ENCODE measurements at places on chromosomes 1 and 21. TPM values are rescaled to one million over a fixed set of nuclear protein-coding genes. Genes with fewer than 3 reads are reported as not detected.

DNA sequence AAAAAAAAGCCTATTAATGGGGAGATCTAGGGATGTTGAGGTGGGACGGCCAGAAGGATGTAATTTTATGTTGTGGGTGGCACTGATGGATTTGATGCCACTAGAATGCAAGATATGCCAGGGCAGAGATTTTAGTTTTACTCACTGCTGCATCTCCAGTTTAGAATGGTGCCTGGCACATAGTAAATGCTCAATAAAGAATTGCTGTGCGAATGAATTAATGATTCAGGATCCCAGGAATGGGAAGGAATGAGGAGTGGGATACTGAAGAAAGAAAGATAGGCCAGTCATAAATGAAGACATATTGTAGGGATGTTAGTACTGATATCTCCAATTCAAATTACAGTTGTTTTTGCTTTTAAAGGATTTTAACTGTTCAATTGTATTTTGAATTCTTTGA, 72.6 kb downstream of the CAMTA1 start:
- DNase-seq = no peak

- DNase-seq = no peak
Observed at GRCh38 chr21:40254540-40255465, 387.6 kb downstream of the PCP4 start.

DNA sequence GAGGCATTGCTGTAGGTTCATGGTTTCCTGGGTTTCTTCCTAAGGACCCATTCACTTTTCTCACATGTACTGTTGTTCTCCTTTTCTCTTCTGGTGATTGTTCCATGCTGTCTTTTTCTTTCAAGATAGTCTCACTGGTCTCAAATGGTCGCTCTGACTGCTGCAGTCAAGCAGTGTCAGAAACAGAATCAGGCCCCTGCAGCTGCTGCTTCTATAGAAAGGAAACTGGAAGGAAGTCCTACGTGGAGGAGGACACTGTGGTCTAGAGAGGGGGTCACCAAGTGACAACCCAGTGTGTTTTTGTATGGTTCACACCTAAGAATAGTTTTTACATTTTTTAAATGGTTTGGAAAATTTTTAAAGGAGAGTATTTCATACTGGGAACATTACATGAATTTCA, 2.4 kb downstream of the NECAP2 start:
- no peak for DNase-seq

DNA sequence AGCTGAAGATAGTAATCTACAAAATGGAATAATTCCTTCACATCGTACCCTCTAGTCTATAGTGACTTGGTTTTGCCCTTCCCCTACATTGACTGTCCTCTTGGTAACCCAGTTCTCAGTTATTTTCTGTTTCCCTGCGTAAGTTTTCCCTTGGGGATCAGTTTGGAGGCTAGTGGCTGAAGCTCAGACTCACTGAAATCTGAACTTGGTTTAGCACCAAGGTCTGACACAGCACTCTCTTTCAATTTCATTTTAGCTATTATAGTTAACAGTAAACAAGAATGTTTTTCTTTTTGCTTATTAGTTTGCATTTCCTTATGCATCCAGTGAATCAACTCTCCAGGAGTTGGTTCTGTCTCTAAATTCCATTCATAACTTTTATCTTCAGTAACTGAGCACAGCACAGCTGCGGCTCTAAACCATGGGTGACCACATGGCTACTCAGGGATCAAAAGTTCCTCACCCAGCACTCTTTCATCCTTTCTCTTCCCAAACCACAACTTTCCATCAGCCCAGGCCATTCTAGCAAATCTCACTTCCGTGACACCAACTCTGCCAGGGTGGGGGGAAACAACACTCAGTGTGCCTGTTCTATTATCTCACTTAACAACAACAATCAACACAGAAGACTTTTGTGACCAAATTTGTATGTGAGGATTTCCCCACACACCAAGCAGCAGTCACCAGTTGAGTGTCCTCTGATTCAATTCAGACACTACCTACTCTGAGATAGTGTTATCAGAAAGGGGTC, 17.6 kb upstream of the IFI6 start:
- peak; percentile 60 for DNase-seq

DNA sequence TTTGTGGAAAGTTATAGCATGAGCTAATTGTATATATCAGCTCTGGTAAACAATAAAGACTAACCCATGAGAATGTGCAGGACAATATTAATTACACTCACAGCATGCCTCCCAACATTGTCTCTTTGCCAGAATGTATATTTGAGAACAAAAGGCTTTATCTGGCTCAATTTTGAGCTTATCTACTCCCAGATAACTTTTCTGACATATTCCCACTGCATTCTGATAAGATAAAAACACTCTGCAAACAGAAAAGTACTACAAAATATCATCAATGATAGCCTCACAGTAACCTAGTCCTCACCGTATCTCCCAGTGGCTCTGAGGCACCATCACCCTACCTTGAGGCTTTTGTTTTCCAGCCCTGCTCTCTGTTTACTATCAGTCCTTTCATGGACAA, 188.6 kb downstream of the SLC35F3 start:
- no peak for DNase-seq

GRCh38 chr1:13860031-13860430, 160.0 kb downstream of the PRDM2 start:
- no peak for DNase-seq

- DNase-seq = peak; percentile 93
Observed at GRCh38 chr1:224736619-224737352, 120.7 kb downstream of the CNIH3 start.

GRCh38 chr1:24465638-24466037, 37.0 kb upstream of the RCAN3 start:
- DNase-seq = no peak

Gene ESRRG
- total RNA-seq = not detected

Gene PARK7
- 406 TPM for total RNA-seq

Gene RHCE
- 0.18 TPM for total RNA-seq
